ENCODE measurements at places on chromosomes 7 and 10. TPM values are rescaled to one million over a fixed set of nuclear protein-coding genes. Genes with fewer than 3 reads are reported as not detected.

Gene CPA4
- total RNA-seq = 0.99 TPM

Gene PNLIPRP1
- not detected for total RNA-seq

Gene PILRA
- 4.6 TPM for total RNA-seq

Gene CTAGE8
- total RNA-seq = 0.52 TPM

- H3K36me3 ChIP-seq = no peaks in the 10 kb centered on the region
- no peaks in the 10 kb centered on the region for H3K27me3 ChIP-seq
- no peak for DNase-seq
Measured at GRCh38 chr10:132551808-132552130, 14.2 kb downstream of the INPP5A start.

GRCh38 chr7:127857464-127857841, 173.8 kb downstream of the LRRC4 start:
- no peak for DNase-seq
- H3K4me1 ChIP-seq = peaks cover 8% of the 10 kb centered on the region
- H3K4me3 ChIP-seq = no peak overlapping the region
- no peak overlapping the region for H3K27ac ChIP-seq

DNA sequence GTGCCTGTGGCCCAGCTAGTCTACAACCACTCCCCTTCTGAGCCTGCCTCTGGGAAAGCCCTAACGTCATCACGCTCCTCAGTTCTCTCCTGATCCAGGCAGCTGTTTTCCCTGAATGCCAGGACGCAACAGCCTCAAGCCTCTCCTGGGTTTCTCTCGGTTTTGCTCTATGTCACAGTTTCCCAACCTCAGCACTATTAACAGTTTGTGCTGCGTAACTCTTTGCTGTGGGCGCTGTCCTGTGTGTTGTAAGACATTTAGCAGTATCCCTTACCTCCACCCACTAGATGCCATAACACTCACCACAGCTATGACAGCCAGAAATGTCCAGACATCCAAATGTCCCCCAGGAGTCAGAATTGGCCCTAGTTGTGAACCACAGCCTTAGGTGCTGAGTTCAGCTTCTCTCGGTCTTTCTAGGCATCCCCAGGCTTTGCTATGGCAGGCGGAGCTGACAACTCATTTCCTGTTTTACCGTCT, 226.3 kb upstream of the NPVF start:
- no peak overlapping the region for H3K4me3 ChIP-seq
- no peaks in the 10 kb centered on the region for H3K36me3 ChIP-seq
- H3K27ac ChIP-seq = no peak overlapping the region
- no peak for DNase-seq

DNA sequence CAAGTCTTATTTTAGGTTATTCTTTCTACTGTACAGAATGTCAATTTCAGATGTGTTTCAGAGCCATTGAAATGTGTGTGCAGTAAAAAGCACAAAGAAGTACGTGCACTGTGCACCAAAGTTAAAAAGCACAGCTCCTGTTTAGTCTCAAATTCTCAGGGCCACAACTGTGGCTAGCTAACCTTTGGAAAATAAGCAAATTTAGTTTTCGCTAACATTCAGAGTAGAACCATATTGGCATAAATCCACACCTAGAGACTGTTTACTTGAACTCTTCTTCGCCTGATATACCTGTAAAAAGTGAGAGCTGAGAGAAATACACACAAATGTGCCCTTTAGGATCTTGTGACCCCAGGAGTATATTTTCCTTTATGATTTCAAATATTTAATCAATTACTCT, 353.9 kb downstream of the TFEC start:
- DNase-seq = no peak
- no peaks in the 10 kb centered on the region for H3K36me3 ChIP-seq
- no peak overlapping the region for H3K4me3 ChIP-seq
- H3K27ac ChIP-seq = no peak overlapping the region
- H3K4me1 ChIP-seq = no peaks in the 10 kb centered on the region
- no peaks in the 10 kb centered on the region for H3K27me3 ChIP-seq

Data from thymus (tissue), 14 donors.